CD8-positive, alpha-beta T cell (primary cell): ENCODE measurements at places on chromosomes 11 and 22. TPM values are rescaled to one million over a fixed set of nuclear protein-coding genes. Genes with fewer than 3 reads are reported as not detected.

SLC7A4 gene
- total RNA-seq, result not detected

DNA sequence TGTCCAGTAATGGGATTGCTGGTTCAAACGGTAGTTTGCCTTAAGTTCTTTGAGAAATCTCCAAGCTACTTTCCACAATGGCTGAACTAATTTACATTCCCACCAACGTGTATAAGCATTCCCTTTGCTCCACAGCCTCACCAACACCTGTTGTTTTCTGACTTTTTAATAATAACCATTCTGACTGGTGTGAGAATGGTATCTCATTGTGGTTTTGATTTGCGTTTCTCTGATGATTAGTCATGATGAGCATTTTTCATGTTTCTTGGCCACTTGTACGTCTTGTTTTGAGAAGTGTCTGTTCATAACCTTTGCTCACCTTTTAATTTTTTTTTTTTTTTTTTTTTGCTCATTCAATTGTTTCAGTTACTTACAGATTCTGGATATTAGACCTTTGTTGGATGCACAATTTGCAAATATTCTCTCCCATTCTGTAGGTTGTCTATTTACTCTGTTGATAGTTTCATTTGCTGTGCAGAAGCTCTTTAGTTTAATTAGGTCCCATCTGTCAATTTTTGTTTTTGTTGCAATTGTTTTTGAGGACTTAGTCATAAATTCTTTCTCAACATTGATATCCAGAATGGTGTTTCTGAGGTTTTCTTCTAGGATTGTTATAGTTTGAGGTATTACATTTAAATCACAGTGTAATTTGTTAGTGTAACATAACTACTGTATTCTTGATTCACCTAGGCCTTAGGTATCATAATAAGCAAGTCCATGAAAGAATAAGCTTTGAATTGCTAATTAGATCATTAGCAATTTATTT is 33.0 kb downstream of the CCDC34 start:
- DNase-seq, result no peak

COX8A gene
- total RNA-seq, result 111 TPM

- DNase-seq, result no peak
Measured at GRCh38 chr11:16891964-16892363, 122.2 kb downstream of the PLEKHA7 start.

DNA sequence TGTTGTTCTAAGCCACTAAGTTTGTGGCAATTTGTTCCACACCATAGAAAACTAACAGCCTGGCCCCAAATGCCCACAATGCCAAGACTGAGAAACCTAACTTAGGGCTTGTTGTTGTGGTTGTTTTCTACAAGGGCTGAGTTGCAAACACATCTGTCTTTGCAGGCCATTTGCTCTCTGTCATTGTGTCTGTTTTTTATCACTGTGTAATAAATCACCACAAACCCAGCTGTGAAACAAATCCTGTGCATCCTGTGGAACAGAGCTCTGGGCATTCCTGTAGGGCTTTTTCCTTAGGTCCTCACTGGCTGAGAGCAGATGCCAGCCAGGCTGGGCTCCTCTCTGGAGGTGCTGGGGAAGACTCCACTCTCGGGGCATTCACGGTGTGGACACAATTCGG is 15.7 kb upstream of the SYT8 start:
- DNase-seq, result no peak

POLR2L gene
- 26.2 TPM for total RNA-seq

DNA sequence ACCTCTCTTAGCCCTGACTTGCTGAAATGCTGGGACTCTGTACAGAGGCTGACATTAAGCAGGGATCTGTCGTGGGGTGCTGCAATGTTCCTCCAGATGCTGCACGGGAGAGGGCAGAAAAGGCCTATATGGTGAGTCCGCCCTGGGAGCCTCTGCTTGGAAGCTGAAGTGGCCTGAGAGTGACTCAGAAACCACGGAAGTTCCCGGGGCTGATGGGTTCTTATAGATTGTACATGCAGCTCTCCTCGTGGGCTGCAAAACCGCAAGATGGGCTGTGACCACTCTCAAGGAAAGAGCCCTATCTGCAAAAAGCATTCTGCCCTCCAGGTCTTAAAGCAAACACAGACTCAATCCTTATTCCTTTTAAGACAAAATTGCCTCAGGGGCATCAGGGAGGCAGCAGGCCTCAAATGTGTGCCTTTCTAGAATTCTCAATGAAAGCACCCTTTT is 5.8 kb upstream of the SLC43A3 start:
- no peak for DNase-seq

THY1 gene
- not detected for total RNA-seq

- no peak for DNase-seq
Measured at GRCh38 chr11:74691755-74692154, 39.5 kb downstream of the CHRDL2 start.

- DNase-seq, result peak; percentile 50
Measured at GRCh38 chr11:125626288-125626950, 1.5 kb downstream of the CHEK1 start.

GRCh38 chr11:124198897-124199296 is 15.8 kb downstream of the OR10D3 start:
- DNase-seq, result no peak

PIK3IP1 gene
- 814 TPM for total RNA-seq

DNA sequence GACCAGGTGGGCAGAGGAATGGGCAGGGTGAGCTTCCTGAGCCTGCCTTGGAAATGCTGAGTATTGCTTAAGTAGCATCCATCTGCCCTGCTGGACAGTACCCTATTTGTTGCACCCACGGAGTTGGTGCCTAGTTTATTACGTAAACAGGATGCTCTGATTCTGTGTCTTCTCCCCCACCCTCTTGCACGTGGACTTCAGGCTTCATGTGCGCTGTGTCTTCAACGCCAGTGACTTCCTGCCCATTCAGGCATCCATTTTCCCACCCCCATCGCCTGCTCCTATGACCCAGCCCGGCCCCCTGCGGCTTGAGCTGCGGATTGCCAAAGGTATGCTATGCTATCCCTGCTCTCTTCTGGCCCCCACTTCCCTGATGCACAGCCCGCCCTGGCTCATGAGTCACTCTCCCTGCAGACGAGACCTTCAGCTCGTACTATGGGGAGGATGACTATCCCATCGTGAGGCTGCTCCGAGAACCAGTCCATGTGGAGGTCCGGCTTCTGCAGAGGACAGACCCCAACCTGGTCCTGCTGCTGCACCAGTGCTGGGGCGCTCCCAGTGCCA is 5.7 kb downstream of the ZP1 start:
- DNase-seq, result no peak

HTR3B gene
- not detected for total RNA-seq

FOLR2 gene
- total RNA-seq, result not detected

GRCh38 chr11:18264035-18264434 is 2.0 kb upstream of the SAA1 start:
- no peak for DNase-seq

DNA sequence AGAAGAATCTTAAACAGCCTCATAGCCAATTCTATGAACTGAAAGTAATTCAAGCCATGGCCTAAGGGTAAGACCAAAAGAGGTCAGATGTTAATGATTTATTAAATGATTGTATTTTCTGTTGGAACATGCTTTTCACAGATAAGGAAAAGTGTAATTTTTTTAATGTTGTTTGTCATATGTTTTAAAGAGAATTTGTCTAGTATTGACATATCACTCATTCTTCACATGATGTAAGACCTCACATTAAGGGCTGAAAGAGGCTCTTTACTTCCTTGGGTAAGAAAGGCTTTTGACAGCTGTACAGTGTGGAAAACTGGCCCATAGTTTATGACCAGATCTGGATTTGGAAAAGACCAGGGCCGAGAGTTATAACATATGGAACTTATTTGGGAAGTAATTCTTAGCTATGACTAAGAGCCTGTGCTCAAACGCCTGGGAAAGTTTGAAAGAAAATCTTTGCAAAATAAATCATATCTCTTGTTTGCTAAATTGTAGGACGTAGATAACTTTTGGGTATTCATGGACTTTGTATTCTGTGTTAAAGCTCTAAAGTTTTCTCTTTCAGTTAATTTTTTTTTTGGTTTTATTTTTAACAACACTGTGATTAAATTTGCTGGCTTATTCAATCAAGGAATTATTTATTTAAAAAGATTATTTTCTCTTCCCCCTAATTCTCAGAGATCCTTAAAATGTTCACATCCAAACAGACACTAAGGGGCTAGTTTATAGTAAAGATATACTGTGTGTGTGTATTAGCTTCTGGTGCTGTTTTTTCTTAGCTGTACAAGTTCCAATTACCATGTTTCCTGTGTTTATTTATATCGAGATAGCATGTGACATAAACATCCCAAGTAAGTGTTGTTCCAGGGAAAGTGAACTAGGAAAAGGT is 162.2 kb downstream of the ARHGAP42 start:
- no peak for DNase-seq

GRCh38 chr11:16280256-16280682 is 76.1 kb downstream of the SOX6 start:
- no peak for DNase-seq

SLC37A2 gene
- not detected for total RNA-seq

MYBPC3 gene
- total RNA-seq, result not detected

MOGAT2 gene
- not detected for total RNA-seq

GRCh38 chr22:43213051-43213450 is 26.1 kb upstream of the TTLL12 start:
- DNase-seq, result no peak

ANO1 gene
- total RNA-seq, result not detected

DNA sequence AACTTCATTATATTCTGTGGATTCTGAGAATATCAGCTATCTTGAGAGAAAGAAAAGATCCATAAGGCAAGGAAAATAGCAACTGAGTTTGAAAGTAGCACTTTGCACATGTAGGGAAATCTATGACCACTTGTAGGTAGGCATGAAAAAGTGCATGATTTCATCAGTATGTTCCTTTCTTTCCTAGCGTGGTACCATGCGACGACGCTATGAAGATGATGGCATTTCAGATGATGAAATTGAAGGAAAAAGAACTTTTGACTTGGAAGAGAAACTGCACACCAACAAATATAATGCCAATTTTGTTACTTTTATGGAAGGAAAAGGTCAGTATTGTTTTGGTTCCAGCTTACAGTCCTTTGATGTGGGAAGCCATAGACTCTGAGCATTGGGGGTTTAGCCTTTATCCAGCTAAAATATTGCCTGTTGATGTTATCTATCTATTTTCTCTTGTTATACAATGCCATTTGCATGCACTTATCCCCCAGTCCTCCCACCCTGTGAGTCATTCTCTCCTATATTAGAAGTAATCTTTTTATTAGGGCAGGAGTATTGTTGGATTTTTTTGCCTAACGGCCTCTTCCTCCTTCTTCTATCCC is 60.9 kb downstream of the KDM2A start:
- no peak for DNase-seq

PRODH gene
- not detected for total RNA-seq

DNA sequence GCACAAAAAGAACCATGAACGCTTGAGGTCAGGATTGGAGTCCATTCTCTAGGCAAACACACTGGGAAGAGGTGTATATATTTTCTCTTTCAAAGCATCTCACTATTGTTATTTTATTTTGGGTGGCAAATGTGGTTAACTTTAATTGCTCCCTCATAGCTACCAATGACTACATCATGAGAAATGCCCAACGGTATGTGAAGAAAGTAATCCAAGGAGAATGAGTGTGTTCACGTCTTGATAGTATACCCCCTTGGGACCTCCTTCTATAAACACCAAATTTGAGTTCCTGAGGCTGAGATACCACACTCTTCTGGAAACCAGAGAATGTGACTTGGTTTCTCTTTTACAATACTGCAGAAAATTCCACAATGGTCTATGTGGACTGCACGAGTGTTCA is 15.8 kb downstream of the OR8D1 start:
- no peak for DNase-seq
